ENCODE measurements at places on chromosomes 13 and 19.

DNA sequence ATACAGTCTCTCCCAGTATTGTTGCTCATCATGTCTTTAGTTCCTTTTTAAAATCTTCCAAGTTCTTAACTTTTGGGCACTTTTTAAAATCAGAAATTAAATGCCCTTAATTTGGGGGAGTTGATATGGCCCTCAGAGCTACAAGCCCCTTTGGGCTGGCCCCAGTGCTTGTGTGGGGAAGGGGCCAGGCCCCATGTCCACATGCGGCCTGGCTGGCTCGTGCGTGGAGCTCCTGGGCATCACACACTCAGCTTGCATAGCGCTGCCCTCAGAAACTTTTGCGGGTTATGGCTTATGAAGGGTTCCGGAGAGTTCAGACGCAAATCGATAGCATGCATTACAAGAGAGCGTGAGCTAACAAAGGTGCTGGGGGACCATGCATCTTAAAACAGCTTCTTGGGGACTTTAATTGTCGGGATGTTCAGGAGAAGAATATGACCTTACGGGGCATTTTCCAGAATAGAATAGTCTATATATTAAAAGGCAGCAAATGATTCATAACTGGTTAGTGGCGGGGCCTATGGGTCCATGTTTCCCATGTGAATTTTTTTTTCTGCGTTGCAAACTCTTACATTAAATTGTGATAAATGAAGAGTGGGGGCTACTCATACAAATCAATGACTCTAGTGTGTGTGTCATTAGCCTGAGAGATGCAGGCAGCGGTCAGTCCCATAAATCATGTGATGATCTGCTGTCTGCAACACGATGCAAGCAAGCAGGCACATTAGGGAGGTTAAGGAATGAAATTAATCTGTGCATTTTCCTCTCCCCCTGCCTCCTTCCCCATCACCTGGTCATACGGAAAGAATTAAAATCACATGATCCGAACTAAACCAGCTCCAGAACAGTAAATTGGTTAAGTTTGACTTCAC is 185.8 kb upstream of the TSHZ3 start:
- no peak for DNase-seq

DNA sequence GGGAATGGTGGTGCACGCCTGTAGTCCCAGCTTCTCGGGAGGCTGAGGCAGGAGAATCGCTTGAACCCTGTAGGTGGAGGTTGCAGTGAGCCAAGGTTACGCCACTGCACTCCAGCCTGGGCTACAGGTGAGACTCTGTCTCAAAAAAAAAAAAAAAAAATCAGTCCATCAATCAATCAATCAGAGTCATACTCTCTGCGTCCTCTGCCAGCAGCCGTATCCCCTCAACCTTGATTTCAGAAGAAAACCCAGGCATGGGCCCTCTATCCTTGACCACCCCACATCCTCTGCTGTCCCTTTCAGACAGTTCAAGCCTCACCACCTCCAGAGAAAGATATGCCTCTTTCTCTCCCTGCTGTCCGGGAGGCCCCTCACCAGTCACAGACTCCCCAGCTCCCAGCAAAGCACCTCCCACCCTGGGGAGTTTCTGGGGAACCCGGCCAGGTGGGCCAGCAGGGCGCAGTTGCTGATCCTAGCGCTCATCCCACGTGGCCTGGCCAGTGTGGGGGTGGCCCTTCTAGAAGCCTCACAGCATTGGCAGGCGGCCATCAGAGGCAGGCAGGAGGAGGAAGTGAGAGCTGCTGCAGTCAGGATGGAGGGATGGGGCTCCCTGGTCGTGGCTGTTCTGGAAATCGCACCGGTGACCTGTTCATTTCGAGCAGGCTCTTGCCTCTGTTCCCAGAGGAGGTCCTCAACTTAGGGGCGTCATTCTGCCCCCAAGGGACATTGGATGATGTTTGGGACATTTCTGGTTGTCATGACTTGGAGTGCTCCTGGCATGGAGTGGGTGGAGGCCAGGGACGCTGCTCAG is 10.2 kb upstream of the JSRP1 start:
- DNase-seq: peak; percentile 45

- peak; percentile 68 for DNase-seq
Measured at GRCh38 chr13:23674795-23675640, 104.8 kb downstream of the TNFRSF19 start.

GRCh38 chr13:25166306-25166705 is 5.8 kb downstream of the AMER2 start:
- DNase-seq: no peak

GRCh38 chr13:22357132-22357531 is 686.3 kb downstream of the FGF9 start:
- peak; percentile 3 for DNase-seq

DNA sequence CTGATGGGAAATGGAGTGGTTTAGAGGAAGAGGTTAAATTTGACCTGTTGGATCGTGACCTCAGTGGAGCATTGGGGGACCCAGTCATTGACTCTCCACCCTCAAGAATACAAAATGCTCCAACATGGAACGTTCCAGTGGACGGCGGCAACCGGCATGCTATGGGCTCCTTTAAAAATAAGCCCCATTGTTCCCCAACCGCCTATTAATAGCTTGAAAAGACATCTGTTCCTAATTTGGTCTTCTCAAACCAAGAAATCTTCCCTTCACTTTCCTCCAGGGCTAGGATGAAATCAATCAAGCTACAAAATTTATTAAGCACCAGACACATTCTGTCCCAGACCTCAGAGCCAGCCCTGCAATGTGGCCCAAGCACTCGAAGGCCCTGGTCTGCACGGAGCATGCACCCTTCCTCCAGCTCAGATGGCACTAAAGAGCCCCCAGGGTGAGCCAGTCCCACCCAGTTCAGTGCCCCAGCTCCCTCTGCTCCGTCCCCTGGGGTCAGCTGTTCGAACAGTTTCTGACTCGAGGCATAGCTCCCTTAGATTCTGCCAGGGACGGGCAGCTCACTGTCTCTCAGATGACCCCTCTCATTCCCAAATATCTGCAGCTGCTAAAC is 22.5 kb upstream of the VSTM2B start:
- no peak for DNase-seq

- no peak for DNase-seq
Measured at GRCh38 chr13:32737111-32737571, 150.9 kb downstream of the PDS5B start.

GRCh38 chr19:40223135-40223822 is 3.2 kb downstream of the CCNP start:
- DNase-seq: no peak

DNA sequence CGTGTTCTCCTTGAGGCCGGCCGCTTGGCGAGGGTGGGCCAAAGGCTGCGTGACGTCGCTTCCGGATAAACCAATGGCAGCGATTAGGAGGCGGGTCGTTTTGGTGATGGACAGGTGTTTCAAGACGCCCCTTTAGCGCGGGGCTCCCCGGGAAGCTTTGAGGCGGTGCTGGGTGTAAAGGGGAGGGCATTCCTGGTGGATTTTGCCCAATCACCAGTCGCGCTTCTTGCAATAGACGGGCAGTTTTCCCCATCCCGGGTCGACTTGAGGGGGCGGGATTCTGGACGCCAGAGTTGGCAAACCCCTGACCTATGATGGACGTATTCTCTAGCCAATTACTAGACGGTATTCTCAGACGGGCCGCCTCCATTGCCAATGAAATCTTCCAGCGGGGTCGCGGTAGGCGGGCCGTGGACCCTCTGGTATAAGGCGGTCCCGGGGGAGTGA is 264 bp upstream of the PRMT1 start:
- peak; percentile 100 for DNase-seq

All from RKO (cell line).